Stimulated activated CD4-positive, alpha-beta T cell treated with anti-CD3 and anti-CD28 coated beads, Interleukin-1b, Interleukin-23, amount 100 ng/mL, for 1 hour (primary cell): ENCODE measurements at places on chromosomes 4 and X.

GRCh38 chr4:136687118-136687517, 845.2 kb downstream of the PCDH18 start:
- DNase-seq = no peak

DNA sequence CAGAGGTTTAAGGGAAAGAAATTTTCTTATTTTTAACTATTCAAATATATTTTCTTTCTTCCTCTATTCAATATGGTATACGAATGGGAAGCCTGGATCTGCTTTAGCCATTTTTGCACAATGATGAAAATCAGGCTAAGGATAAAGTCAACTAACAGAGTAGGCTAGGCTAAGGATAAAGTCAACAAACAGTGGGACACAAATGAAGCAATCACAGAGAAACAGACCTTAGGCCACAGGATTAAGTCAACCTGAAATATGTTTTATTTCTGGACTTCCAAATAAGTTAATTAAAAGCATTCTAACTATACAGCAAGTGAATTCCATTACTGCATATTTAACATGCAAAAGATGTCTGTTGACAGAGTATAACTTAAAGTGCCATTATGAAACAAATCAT, 17.0 kb downstream of the DYNLT3 start:
- DNase-seq = no peak

- no peak for DNase-seq
Observed at GRCh38 chr4:75637176-75637575, 6.8 kb upstream of the CDKL2 start.

GRCh38 chr4:97770222-97770621, 373.1 kb downstream of the STPG2 start:
- DNase-seq = no peak

GRCh38 chr4:81606801-81607501, 135.2 kb upstream of the RASGEF1B start:
- DNase-seq = no peak

- no peak for DNase-seq
Observed at GRCh38 chr4:120000591-120001296, 65.9 kb downstream of the MAD2L1 start.

DNA sequence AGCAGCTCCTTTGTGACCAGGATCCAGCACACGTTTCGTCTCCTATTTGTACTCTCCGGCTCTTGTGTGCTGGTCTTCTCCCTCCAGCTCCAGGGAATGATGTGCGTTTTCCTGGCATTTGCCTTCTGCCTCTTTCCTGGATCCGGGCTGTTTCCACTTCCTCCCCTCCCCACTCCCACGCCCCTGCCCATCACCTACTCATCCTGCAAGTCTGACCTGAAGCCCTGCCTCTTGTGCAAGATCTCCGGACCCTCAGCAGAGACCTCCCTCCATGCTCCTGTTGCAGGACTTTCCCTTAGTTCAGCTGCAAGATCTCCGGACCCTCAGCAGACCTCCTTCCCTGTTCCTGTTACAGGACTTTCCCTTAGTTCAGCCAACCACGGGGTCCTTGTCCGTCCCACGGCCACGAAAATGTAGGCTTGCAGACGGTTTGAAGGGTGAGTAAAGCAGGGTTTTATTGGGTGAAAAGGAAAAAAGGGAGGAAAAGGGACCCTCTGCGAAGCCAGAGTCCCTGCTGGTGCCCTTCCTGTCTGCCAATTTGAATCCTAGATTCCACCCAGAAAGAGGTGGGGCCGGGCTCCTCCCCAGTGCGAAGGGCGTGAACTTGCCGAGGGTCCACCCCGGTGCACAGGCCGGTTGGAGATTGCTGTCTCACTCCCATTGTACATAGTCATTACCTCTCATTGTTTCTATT, 74.4 kb upstream of the IRF2 start:
- no peak for DNase-seq

DNA sequence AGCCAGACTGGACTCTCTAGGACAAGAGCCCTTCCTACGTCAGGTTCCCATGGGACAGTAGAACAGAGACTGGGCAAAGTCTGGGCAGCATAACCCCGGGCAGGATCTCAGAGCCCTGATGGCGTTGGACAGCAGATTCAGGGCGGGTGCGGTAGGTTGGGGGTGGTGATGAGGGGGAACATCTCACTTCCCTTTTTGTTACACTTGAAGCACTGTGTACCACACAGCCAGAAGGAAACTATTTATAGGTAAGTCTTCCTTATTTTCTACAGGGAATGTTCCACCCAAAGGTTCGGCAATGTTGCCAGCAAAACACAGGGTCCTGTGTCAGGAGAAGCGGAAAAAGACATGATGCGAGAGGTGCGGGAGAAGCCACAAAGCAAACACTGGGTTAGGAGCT, 54.3 kb downstream of the TSC22D3 start:
- DNase-seq = no peak

DNA sequence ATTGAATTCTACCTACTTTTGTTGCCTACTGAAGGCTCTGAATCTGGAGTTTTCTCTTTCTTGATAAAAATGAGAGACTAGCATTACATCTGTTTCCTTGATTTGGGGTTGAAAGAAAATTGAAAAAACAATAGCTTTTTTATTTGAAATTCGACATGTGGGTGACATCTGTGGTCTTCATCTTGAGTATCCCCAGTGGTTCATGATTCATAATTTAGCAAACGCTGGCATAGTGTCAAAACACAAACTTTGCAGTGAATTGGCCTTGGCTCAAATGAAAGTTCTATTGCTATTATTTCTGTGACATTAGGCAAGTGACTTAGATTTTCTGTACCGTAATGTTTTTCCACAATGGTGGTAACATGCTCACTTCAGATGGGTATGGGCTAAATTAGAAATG, 747.6 kb downstream of the PCDH7 start:
- no peak for DNase-seq

GRCh38 chr4:99921174-99921573, 25.2 kb downstream of the DNAJB14 start:
- DNase-seq = no peak

- no peak for DNase-seq
Observed at GRCh38 chr4:122364700-122365404, 14.0 kb upstream of the ADAD1 start.

DNA sequence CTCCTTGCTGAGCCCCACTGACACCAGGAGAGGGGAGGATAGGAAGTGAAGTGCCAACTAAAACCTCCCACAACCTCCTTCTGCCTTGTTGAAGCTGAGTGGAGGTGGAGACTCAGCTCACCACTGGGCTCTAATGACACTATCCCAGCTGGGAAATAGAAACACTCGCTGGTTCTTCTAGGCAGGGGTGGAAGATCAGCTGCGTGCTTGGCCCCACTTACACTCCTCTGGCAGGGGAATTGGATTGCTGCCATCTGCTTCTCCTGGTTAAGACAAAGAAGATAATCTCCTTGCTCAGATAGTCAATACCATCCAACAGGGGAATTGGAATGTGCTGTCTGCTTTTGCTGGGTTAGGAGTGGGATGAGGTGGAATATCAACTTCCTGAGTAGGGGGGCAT, 392.5 kb downstream of the ZNF674 start:
- no peak for DNase-seq

GRCh38 chr4:154714339-154715040, 29.3 kb upstream of the LRAT start:
- DNase-seq = no peak

DNA sequence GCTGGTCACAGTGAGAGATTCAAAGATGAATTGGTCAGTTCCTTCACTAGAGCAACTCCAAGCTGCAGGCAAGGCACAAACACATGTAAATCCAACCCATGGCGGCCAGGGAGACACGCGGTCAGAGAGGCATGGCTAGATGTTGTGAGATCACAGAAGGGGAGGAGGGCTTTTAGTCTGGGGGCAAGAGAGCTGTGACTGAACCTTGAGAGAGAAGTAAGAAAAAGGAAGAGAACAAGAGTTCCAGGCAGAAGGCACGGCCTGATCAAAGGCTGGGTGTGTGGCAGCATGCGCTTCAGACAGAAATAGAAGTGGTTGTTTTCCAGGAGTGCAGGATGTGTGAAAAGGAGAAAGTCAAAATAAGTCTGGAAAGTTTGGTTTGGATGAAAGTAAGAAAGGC, 15.9 kb downstream of the CCDC149 start:
- DNase-seq = no peak

DNA sequence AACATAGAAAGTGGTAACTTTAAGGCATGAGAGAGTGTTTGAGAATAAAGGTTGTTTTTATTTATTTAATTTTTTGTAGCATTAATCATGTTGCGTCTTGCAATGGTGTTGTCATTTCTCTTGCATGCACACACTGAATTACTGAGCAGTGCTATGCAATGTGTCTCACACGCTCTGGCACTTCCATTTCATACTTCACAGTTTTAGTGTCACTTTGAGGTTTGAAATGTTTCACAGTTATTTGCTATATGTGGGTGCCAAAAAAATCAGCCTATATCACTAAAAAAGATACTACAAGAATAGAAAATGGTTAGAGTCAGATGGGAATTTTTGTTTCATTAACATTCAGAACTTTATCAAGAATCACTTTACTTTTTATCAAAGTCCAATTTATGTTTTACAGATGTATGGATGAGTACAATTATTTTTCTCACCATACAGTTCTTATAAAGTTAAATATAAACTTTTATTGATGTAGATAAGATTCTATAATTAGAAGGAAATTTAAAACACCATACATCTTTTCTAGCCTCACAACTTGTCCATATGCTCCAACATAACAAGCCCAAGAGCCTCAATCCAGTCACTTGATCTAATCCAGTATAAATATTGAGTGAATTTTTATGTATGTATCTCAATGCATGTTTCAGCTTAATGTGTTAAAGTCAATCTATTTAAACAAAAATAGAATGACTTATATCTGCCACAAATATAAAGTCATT, 114.0 kb downstream of the IQCM start:
- no peak for DNase-seq

GRCh38 chr4:182807346-182807745, 109.8 kb downstream of the DCTD start:
- no peak for DNase-seq

- no peak for DNase-seq
Observed at GRCh38 chr4:74919783-74920182, 13.1 kb upstream of the PARM1 start.

- DNase-seq = no peak
Observed at GRCh38 chr4:52822972-52823701, 39.0 kb upstream of the RASL11B start.

- no peak for DNase-seq
Observed at GRCh38 chr4:169345316-169345721, 74.6 kb upstream of the SH3RF1 start.

GRCh38 chr4:165384598-165384997, 5.8 kb downstream of the CPE start:
- no peak for DNase-seq

- DNase-seq = no peak
Observed at GRCh38 chrX:39690541-39691415, 407.0 kb downstream of the BCOR start.

DNA sequence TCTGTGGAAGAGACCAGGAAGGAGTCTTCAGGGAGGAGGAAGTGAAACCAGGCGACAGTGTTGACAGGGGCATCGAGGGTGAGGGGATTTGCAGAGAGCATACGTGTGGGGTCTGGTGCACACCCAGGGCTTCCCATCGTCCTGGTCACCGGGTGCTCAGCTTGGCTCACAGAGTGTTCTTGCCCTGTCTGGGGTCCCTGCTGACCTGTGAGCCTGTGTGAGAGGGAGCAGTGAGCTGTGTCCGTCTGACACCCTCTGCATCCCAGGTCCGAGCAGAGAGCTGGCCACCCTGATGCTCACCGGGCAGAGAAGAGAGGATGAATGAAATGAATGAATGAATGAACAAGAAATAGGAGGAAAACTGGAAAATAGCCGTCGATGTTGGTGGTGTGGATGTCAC, 46.5 kb downstream of the CPZ start:
- DNase-seq = no peak

- no peak for DNase-seq
Observed at GRCh38 chr4:93810340-93810992, 18.1 kb upstream of the ATOH1 start.

- DNase-seq = no peak
Observed at GRCh38 chr4:121685257-121685656, 11.5 kb downstream of the ANXA5 start.

DNA sequence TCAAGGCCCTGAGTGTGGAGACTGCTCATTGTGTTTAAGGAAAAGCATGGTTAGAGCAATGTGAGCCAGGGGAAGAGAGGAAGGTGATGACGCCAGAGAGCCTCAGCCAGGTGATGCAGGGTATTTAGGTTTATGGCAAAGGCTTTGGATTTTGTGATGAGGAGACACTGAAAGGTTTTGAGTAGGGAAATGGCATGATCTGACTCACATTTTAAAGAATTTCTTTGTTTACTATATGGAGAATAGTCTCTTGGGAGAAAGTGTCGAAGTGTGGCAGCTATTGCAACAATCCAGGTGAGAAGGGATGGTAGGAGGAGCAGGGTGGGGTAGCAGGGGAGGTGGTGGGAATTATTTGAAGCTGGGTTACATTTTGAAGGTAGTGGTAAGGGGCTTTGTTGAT, 293.4 kb upstream of the IGFBP7 start:
- DNase-seq = no peak

- no peak for DNase-seq
Observed at GRCh38 chrX:71542825-71543224, 9.9 kb downstream of the OGT start.

DNA sequence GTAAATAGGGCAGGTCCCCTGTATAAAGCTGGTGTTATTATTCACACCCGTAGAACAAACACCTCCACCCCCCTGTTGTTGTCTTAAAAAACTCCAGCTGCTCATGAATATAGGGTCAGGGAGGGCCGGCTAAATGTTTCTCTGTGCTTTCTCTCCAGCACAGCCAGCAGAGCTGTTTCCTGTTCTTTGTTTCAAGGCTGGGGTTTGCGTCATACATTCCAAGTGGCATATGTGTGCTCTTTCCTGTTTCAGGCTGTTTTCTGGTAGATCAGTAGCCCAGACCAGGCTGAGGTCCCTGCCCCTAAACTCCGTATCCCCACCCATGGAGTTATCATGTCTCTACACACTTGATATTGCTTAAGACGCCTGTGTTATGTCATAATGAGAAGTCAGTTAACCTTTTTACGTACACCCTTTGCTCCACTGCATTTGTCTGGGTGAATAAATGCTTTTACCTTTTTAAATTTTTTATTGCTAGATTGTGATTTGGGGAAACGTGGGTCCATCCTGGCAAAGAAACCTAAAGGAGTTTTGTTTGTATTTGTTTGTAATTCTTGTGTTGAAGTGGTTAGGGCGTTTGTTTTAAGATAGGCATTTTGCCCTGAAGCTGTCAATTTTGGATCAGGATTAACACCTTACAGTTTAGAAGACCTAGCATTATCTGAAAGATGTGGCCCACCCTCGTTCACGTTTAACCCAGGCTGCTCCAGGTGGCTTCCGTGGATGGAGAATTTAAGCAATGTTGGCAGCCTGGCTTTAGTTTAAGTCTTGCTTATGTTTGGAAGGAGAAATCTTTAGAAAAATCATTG, 3.3 kb downstream of the KLF3 start:
- no peak for DNase-seq

DNA sequence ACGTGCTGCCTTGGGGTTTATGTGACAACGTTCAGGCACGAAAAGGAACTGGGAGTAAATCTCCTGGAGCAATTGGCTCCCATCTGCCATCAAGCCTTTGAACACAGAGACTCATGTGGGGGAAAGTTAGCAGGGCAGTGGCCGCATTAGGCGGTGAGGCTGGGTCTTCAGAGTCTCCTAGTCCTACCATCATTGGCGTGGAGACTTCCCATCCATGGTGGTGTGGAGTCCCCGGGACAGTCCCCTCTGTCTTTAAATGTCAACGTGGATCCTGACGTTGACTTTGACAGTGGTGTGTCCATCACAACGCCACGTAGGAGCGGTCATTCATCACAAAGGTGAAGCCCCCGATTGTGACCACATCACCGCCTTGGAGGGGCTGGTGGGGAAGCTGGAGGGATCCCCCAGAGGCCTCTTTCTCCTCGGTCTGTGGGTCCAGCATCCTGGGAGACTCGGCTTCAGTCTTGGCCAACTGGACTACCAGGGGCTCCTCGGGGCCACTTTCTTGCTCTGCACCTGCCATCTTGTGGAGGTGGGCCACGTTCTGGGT, 21.8 kb downstream of the CRLF2 start:
- DNase-seq = no peak
